LNCaP clone FGC (cell line): ENCODE measurements at places on chromosomes 11 and 22.

DNA sequence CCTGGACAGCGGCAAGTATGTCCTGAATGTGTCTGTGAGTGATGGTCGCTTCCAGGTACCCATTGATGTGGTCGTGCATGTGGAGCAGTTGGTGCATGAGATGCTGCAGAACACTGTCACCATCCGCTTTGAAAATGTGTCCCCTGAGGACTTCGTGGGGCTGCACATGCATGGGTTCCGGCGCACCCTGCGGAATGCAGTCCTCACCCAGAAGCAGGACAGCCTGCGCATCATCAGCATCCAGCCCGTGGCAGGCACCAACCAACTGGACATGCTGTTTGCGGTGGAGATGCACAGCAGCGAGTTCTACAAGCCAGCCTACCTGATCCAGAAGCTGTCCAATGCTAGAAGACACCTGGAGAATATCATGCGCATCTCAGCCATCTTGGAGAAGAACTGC lies 125.3 kb upstream of the MTNR1B start:
- no peak for DNase-seq

DNA sequence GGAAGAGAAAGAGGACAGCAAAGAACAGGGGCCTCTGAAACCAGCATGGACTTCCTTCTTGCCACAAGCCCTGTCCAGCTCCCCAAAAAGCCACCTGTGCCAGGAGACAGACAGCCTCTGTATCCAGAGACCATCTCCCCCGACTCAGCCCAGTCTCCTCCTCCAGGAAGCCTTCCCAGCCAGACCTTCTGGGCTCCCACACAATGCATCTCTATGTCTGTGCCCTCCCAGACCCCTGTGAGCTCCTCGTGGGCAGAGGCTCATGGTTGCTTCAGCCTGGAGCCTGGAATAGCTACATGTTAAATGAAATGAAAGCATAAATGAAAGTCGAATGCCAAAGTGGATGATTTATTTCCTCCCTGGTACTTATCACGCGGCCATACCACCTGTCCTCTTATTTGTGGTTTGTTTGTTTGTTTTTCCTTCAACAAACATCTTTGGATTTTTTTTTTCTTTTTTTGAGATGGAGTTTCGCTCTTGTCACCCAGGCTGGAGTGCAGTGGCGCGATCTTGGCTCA lies 7.3 kb upstream of the ARAP1 start:
- DNase-seq = no peak

- DNase-seq = no peak
These were observed 1.9 kb upstream of the FAT3 start for GRCh38 chr11:92222701-92223100.

- DNase-seq = no peak
These were observed 15.7 kb downstream of the RAC2 start for GRCh38 chr22:37228106-37229011.

GRCh38 chr11:76589477-76589876 lies 81.1 kb downstream of the LRRC32 start:
- DNase-seq = no peak

GRCh38 chr22:23233084-23233531 lies 52.8 kb downstream of the BCR start:
- no peak for DNase-seq

DNA sequence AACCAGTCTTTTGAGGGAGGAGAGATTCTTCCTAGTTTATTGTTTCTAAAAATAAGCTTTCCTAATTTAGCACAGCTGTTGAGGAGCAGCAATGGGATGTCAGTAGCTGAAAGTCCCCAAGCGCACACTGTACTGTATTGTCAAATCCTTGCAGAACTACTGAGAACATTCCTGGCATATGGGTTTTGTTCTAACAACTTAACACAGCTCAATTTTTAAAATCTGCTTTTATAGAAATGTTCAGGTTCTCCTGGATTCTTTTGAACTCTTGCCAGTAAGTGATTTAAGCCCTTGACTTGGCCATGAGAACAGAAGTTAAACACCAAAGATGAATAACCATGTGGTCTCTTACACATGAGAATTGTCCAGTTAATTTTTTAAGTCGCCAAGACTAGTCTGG lies 218.6 kb downstream of the FAT3 start:
- no peak for DNase-seq

DNA sequence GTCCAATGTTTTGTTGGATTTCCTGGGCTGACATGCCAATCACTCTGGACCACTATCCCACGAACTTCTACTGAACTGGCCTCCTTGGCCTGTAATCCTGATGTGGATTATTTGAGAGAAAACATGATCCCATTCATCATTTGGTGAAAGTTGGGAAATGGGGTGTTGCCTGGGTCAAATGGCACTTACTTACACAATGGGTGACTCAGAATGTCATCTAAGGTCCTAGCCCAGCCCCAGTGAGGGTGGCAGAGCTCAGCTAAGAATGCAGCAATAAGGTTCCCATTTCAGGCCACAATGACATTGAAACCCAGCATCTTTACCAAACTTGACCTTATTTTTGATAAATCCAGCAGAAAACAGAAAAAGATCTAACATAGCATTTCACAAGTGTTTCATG lies 8.0 kb upstream of the DSCAML1 start:
- no peak for DNase-seq

DNA sequence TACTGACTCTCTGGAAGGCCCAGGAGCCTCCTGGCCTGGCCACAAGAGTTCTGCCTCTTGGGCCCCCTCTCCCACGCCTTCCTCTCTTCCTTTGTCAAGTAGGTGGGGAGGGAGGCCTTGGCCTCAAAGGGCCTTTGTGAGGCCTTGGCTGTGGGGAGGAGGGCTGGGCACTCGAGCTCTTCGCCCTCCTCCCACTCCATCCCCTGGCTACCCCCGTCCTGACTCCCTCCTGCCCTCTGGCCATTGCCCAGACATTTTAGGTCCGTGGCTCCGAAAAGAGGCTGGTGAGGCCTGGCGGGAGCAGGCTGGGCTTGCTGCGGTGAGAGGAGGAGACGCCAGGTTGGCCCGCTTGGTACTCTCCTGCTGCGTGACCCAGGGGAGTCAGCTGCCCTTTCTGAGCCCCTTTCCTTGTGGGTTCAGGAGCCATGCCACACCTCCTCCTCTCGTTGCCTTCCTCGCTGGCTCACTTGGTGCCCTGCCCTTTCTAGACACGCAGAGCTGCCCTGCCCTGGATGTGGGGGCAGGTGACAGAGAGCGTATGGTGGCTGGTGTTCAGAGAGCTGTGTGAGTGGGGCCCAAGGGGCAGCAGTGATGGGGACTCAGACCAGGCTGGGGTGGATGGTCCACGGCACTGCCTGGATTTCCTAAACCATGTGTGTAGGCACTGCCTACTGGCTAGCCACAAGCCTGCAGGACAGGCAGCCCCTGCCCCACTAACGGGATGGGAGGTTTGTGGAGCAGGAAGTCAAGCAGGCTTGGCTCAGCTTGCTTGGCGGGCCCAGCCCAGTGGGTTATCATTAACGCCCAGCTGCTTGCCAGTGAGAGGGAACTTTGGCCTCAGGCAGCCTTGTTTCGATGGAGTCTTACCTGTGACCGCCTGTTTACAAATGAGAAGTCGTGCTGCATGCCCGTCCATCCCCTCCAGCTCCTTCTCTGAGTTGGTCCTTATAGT lies 15.8 kb upstream of the OMP start:
- DNase-seq = no peak

- DNase-seq = no peak
These were observed 453.0 kb upstream of the LUZP2 start for GRCh38 chr11:24043842-24044241.

- DNase-seq = no peak
These were observed 49.8 kb downstream of the APIP start for GRCh38 chr11:34866375-34866774.

- no peak for DNase-seq
These were observed 48.9 kb downstream of the SLC17A6 start for GRCh38 chr11:22387126-22387525.

- DNase-seq = no peak
These were observed 431 bp downstream of the KMT2A start for GRCh38 chr11:118436639-118437207.

- DNase-seq = no peak
These were observed 491.0 kb downstream of the TMEM135 start for GRCh38 chr11:87528752-87529151.

GRCh38 chr22:24146791-24147353 lies 34.4 kb upstream of the SUSD2 start:
- DNase-seq = no peak
